ENCODE measurements at places on chromosomes 6 and 20.

DNA sequence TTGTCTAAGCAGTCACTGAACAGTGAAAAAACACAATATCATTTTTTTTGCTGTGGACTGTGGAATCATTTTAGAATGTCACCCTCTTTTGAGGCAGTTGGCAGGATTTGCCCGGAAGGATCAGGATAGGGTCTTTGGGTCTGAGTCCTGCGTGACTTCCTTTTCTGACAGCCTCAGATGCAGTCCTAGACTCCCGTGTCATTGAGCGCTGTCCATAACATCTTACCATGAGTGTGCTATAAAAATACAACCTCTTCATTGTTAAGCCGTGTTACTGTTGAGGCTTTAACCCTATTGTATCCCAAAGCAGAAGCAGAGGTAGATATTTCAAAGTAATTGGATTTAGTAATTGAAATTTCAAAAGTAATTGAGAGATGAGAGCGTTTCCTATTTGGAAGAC, 30.6 kb downstream of the ARID1B start:
- no peak for DNase-seq

GRCh38 chr6:12049165-12049564, 37.1 kb downstream of the HIVEP1 start:
- peak; percentile 40 for DNase-seq

GRCh38 chr6:169953686-169954085, 202.3 kb downstream of the ERMARD start:
- DNase-seq: no peak

DNA sequence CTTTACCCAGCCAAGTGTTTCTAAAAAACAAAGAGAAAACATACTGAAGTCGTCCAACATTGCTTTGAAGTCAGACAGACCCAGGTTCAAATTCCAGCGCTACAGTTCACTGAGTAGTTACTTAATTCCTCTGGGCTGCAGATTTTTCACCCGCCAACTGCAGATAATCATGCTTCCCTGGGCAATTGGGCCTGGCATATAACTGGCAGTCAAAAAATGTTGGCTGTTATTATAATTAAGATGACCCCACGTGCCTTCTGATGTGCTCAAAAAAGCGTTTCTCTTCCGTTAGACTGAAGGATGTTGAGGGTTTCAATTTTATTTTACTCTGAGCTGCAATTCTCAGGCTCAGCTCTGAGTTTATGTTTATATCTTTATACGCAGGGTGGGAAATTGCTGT, 156.1 kb upstream of the CITED2 start:
- DNase-seq: no peak

GRCh38 chr6:154914288-154914687, 80.8 kb upstream of the TIAM2 start:
- no peak for DNase-seq

- DNase-seq: no peak
Observed at GRCh38 chr20:45353746-45354145, 5.5 kb upstream of the SDC4 start.

DNA sequence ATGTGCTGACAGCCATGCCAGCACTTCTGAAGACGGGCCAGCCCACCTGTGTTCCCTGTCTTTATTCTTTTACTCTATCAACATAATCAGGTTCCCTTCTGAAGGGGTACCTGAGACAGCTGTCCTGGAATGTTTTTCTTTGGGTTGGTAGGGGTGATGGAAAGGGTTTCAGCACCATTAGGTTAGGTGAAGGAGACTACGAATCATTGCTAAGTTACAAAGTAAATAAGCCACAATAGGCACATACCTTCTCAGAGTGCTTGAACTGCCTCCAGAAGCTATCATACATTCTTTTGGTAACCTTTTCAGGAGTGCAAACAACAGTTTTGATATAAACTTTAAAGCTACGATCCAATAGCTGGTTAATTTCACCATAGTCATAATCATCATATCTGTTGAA, 106.3 kb downstream of the SESN1 start:
- DNase-seq: no peak

DNA sequence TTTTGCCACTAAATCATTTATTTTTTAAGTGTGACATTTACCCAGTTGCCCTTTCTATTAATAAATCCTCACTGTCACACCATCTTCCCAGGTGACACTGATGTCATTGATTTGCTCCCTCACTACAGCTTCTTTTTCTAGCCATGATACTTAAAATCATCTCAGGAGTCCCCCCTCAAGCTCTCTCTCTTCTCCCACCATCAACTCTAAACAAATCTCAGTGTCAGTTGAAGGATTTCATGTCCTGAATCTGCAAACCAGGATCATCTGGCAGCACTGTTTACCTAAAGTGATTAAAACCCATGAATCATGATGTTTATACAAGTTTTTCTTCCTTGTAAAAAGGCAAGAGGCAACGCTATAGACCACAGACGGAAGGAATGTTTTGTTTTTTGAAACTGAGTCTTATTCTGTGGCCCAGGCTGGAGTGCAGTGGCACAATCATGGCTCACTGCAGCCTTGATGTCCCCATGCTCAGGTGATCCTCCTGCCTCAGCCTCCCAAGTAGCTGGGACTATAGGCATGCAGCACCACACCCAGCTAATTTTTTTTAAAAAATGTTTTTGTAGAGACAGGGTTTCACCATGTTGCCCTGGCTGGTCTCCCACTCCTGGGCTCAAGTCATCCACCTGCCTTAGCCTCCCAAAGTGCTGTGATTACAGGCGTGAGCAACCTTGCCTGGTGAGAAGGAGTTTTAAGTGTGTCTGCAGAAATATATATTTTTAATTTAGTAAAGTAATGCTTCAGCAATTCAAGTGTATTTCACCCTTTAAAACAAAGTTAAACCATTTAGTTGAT, 30.1 kb upstream of the SH3BGRL2 start:
- no peak for DNase-seq

GRCh38 chr6:41161380-41161779, 1.5 kb downstream of the TREM2 start:
- no peak for DNase-seq

GRCh38 chr6:39530201-39530759, 194.9 kb downstream of the KIF6 start:
- DNase-seq: peak; percentile 77

DNA sequence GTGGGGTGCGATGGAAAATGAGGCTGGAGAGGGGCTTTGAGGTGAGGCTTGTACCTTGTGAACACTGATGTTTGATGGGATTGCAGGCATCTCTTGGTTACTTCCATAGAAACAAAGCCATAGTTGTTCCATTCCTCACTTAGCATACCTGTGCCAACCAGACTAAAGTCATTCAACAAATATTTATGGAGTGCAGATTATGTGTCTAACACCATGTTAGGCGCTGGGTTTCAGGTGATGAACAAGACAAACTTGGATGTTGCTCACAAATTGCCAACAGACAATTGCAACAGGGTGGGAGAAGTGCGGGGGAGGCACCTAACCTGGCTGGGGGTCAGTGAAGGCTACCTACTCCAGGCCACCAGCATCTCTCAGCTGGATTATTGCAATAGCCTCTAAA, 1.5 kb downstream of the TTPAL start:
- no peak for DNase-seq

GRCh38 chr6:116404696-116405095, 33.9 kb downstream of the DSE start:
- DNase-seq: no peak

DNA sequence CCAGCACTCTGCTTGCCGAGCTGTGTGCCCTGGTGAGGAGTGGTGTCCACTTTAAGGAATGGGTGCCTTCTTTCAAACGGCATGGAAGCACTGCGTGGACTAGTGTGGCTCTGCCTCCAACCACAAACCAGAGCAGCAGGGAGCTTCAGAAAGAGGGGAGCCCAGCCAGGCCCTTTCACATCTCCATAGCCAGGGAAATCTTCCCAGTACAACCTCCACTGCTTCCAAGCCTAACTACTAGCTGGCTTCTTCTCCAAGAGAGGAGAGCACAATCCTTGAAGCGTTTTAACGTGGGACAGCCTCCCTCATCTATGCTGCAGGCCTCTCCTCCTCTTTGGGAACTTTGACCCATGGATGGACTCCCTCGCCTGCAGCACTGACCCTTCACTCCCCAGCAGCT, 26.7 kb downstream of the TNXB start:
- DNase-seq: no peak

DNA sequence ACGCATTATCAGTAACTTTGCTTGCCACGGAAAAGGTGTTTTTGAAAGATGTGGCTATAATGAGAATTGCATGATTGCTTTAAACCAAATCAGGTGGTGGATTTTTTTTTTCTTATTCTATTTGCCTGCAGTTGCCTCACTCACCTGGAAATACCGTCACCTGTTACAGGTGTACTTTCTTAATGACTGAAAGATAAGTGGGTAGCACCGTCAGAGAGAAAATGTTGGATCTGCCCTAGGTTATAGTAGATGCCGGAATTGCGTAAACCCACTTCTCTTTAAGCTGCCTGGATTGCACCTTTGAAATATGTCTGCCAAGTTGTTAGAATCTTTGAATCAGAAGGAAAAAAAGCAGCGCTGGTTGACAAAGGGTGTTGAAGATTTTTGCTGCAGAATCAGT, 68.5 kb downstream of the SH3BGRL2 start:
- DNase-seq: no peak

DNA sequence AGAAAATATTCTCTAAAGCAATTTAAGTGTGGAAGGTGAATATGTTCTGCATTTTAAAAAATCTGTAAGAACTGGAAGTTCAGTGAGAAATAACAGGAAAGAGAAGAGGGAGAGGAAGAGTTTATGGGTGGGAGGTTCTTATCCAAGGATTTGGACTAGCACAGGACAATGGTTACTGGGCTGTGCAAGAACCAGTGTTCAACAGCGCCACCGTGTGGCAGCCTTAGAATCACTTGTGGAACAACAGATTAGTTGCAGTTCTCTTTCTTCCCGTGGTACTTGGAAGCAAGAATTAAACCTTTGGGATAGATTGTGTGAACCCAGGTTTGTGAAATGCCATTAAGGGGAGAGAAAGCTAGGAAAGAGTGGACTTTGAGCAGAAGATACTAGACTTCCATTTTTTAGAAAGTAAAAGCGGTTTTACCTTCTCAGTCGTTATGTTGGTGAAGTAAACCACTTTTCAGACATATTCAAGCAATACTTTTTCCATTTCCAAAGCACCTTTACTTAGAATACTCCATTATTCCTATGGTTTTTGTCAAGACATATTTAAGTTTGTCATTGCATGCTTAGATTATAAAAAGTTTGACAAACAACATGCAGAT, 436.7 kb downstream of the RNF144B start:
- no peak for DNase-seq

All from GM13977 (cell line).